Activated CD8-positive, alpha-beta memory T cell treated with anti-CD3 and anti-CD28 coated beads for 4 hours (primary cell): ENCODE measurements at places on chromosomes 7 and 10.

DNA sequence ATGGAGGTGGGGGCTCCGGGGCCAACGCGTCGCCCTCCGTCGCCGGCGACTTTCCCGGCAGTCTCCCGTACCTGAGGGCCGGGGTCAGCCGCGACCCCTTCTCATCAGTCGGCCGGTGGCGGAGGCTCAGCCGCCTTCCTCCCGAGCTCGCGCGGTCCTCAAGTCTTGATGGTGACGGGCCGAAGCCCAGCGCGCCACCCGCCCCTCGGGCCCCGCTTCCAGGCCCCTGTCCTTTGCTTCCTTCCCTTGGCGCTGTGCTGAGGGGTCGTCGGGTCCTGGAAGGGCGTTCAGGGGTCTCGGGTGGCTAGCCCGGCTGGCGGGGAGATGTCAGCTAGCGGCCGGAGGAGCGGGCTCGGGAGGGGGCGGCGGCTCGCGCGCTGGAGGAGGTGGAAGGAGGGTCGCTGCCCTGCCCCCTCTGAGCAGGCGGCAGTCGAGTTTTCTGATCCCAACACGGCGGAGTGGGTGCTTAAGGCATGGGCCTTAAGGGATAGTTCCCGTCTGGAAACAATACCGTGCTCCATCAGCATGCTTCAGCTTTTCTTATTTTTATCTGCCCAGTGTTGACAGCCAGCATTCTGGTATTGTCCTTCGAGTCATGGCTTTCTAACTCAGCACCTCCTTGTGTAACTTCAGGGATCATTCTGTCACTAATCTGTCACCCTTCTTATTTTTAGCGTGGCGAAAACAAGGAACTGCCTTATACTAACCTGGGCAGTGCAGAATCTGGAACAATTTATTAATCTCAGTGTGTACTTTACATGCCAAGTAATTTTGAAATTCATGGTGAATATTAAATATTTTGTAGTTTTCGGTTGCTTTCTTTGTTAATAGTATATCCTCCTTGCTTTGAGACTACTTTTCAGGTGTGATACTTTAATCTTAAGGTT is 748 bp downstream of the PHTF2 start:
- DNase-seq, result peak; percentile 7

GRCh38 chr10:57218382-57218781 is 857.3 kb upstream of the ZWINT start:
- DNase-seq, result no peak

- no peak for DNase-seq
These were observed 253.4 kb downstream of the TRIL start for GRCh38 chr7:28704706-28705105.

DNA sequence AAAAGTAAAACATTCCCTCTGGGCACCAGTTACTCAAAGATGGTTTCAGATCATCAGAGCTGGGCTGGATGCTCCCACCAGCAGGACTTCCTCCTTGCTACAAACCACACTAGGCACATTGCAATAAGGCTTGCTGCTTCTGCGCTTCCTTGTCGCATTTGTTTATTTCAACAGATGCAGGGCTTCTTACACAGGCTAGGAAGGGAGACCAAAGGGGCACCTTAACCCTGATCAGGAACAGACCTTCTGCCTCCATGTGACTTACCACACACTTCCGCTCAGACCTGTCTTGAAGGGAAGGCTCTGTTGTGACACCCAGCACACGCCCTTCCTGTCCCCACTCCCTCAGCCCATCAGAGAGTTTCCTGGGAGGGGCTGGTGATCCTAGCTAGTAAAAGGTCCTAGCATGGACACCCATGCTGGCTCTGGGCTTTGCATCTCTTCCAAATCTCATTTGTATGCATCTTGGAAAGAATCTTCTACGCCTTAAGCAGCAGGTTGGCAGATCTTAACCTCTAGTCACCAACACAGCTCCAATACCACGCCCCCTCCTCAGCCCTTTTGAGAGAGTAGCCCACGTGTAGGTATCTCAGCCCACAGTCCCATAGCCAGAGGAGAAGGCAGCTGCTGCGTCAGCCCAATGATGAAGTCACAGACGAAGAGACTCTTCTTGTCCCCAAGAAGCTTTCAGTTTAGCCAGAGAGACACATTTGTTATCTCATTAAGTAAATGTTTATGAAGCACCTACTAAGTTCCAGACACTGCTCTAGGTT is 47.1 kb upstream of the SVIL start:
- DNase-seq, result peak; percentile 42

DNA sequence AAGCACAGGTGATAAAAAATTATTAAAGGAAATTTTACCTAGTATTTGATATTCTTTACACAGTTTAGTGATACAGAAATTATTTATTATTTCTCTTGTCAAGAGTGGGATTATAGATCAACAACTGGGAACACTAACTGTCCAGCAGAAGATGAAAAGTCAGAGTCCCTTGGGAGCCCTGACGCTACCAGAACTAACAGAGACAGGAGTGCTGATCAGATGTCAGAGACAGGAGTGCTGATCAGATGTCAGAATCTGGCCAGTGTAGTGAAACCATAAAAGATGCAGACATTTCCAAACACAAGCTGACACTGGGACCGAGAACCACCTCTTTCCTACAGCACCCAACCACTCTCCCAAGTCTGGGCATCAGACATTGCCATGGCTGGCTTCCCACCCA is 828.2 kb downstream of the TNS3 start:
- no peak for DNase-seq

- DNase-seq, result no peak
These were observed 125.9 kb upstream of the NOBOX start for GRCh38 chr7:144529269-144529926.

GRCh38 chr7:79401254-79401653 is 52.2 kb downstream of the MAGI2 start:
- DNase-seq, result no peak

GRCh38 chr10:43138757-43139241 is 554 bp downstream of the CSGALNACT2 start:
- DNase-seq, result no peak

DNA sequence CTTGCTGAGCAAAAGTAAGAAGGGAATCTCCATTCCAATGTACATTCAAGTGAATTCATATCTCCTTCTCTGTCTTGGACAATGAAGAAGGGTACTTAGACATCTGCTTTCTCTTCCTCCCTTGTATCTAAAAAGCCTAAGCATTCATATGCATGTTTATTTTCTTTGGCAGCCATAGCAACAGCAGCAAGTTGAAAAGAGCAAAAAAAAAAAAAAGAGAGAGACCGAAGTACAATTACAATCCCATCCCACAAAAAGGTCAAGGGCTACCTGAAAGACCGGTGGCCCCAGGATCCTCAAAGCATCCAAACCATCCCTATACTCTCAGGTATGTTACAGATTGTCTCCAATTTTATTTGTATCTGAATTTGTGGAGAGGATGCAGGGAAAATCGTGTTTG is 4.1 kb downstream of the OR2F1 start:
- no peak for DNase-seq

DNA sequence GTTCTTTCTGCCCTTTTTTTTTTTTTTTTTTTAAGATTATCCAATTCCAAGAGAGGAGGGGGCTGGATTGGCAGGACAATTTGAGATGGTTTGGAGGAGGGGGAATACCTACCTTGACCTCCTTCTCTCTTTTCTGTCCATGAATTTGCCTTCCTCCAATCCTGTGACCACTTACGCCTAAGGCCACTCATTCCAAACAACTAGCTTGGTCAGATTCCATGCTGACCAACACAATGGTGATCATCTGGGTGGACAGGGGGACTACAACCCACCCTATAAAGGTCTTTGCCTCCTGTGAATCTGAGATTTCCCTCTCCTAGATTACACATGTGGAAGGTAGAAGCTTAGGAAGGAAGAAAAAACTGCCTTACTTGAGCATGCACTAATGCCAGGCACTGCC is 2.3 kb upstream of the LDB1 start:
- no peak for DNase-seq

DNA sequence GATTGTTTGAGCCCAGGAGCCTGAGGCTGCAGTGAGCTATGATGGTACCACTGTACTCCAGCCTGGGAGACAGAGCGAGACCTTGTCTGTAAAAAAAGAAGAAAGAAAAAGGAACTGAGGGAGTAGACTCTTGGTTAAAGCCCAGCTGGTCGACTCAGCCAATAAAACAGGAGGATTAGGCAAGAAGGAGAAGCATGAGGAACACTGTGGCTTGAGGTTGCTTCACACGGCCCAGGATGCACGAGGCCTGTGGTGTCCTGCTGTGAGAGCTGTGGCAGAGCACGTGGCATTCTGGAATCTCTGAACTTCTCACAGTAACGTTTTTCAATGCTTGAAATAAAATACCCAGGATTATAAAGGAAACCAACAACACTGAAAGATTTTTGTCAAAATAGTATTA is 93.3 kb downstream of the CUL2 start:
- DNase-seq, result no peak

DNA sequence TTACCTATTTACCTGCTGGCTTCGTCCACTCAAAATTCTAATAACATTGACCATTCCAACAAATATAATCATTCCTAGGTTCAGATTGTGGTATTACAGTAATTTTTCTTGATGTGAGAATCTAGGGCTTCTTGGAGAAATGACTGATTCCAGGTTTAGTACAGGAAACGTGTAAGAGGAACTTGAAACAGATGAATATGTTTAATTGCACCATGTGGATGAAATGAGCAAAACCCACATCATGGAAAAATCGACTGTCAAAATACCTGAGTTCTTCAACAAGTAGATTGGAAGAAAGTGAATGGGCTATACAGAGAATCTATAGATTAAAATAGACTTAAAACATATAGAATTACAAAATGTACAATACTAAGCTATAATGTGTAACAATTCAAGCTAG is 24.9 kb upstream of the OR9A4 start:
- no peak for DNase-seq

GRCh38 chr10:114501650-114502049 is 97.3 kb upstream of the AFAP1L2 start:
- DNase-seq, result no peak

DNA sequence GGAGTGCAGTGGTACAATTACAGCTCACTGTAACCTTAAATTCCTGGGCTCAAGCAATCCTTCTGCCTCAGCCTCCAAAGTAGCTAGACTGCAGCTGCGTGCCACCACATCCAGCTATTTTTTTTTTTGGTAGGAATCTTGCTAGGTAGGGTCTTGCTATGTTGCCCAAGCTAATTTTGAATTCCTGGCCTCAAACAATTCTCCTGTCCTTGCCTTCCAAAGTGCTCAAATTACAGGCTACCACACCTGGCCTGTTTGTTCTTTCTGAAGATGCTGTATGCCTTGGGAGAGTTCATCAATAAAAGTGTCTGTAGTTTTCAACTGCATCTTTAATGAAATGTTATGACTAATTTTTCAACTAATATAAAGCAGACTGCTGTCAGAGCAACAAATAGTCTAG is 452 bp downstream of the SAMD9 start:
- no peak for DNase-seq

DNA sequence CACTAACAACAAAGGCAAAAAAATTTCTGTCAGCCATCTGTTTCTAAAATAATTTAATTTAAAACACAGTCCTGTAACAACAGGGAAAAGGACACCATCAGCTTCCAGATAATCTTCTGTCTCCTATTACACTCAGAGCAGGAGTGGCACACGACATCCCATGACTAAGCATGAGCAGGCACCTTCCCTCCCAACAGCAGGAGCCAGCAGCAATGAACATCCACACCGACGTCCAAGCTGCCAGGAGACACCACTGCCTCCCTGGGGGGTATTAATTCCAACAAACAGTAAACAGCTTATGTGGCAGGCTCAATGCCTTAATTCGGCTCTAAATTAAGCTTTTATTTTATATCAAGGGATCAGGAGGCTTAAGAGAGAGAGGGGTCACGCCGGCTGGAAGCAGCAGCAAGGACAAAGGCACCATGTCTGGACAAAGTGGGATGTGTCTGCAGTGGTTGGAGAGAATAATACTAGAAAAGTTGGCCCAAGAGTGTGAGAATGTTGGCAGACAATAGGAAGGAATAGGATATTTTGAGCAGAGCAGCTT is 45.7 kb downstream of the KIAA1549 start:
- DNase-seq, result no peak

DNA sequence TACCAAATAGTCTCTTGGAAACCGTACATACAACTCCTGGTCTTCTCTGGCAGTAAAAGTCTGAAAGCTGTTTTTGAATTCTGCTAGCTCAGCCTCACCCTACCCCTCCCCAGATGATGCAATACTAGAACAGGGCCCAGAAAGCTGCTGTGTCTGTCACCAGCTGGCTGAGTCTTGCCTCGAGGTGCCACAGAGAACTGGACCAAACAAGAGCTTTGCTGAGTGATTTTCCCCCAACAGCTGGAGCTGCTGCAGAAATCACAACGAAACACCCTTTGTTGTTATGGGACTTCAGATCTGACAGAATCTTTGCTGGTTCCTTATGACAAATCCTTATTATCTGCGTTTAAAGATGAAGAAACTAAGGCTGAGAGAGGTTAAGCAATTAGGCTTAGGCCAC is 134.1 kb downstream of the SPAG6 start:
- no peak for DNase-seq

DNA sequence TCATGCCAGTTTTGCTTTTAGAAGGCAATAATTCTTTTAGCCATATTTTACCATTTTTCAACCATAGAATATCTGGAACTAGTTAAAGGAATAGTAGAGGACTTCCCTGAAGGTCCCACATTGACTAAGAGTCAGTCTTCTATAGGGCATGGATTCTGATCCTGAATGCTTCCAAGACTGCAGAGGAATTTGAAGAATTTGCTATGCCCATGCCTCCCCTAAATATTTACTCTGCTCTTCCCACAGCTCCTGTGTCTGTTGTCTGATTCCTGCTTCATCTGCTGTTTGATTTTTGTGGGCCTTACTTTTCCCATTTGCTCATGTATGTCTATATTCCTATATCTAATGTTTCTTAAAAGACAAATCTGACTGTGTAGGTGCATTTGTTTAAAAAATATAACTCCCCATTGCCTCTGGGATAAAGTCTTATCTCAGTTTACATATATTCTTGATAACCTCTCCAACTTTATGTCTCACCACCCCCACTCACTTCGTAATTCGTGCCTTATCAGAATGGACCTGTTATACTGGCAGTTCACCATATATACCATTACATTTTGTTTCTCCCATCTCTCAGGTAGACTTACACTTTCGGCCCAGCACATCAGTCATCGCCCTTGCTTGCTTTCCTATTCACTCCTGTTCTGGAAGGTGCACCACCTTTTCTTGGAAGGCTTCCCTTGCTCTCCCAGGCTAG is 33.9 kb downstream of the LRRC4 start:
- no peak for DNase-seq

GRCh38 chr7:17907014-17907413 is 33.3 kb downstream of the SNX13 start:
- DNase-seq, result no peak

DNA sequence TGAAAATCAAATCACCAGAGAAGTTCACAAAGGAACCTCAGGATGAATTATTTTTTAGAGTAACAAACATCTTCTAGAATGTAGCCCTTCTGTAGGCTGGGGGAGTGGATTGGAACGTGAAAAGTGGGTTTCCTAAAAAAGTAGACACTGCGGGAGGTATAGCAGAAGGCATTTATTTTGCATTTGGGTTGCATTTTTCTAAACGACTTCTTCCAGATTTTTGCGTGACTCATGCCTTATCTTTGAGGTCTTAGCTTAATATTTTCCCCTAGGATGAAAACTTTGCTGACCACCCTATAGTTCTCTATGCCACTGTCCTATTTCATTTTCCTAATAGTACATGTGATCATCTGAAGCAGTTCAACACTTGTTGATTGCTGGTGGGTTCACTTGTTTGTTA is 112.7 kb upstream of the JCAD start:
- DNase-seq, result no peak

GRCh38 chr7:1421946-1422345 is 37.3 kb downstream of the MICALL2 start:
- no peak for DNase-seq
